ENCODE measurements at places on chromosomes 1 and 21. TPM values are rescaled to one million over a fixed set of nuclear protein-coding genes. Genes with fewer than 3 reads are reported as not detected.

- DNase-seq, result no peak
These were observed 12.7 kb downstream of the CDCA8 start for GRCh38 chr1:37704966-37705365.

DNA sequence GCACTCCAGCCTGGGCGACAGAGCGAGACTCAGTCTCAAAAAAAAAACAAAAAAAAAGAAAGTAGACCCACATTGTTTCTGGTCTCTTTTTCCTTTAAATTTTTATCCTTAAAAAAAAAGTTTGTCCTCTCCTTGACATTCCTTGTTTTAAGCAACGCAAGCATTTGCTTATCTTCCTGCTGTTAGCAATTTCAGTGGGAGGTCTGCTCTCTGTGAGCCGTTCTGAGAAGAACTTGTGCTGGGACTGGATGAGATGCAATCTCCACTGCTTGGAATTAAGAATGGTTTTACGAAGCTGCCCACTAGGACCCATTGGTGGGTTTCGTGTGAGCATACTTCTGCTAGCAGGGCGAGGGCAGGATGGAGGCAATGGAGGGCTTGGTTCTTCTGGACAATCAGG is 225.1 kb upstream of the TMEM51 start:
- DNase-seq, result no peak

DNAI4 gene
- 10.3 TPM for polyA plus RNA-seq

- DNase-seq, result no peak
These were observed 109.2 kb upstream of the RUNX3 start for GRCh38 chr1:25039229-25039628.
